A549 treated with GW870086 at 1 μM for 4 hours (cell line): ENCODE measurements at places on chromosomes 5 and 9. TPM values are rescaled to one million over a fixed set of nuclear protein-coding genes. Genes with fewer than 3 reads are reported as not detected.

Gene ANKRD34B
- 0.05 to 0.12 TPM (median 0.06 TPM) in 4 of 5 replicates, not detected in the other for total RNA-seq

Gene SH2D3C
- total RNA-seq = 0.06 to 0.07 TPM in 2 of 5 replicates, not detected in the others

Gene PCA3
- total RNA-seq = not detected in 5 replicates

Gene PPP3R2
- not detected in 5 replicates for total RNA-seq

Gene EPB41L4B
- 17.9 to 21.3 TPM (median 20.6 TPM) in 5 replicates for total RNA-seq

Gene ZDHHC11B
- 1.0 to 1.6 TPM (median 1.3 TPM) in 5 replicates for total RNA-seq

Gene RAB3C
- 0.23 TPM in 1 of 5 replicates, not detected in the others for total RNA-seq

Gene C5orf34
- 4.0 to 4.9 TPM (median 4.5 TPM) in 5 replicates for total RNA-seq

Gene SLC36A2
- total RNA-seq = not detected in 5 replicates
